ENCODE measurements at places on chromosomes 13 and 19. TPM values are rescaled to one million over a fixed set of nuclear protein-coding genes. Genes with fewer than 3 reads are reported as not detected.

Gene ZNF135
- polyA plus RNA-seq: 3.4 TPM

Gene DCT
- not detected for polyA plus RNA-seq

Gene OVOL3
- not detected for polyA plus RNA-seq

Gene SYNGR4
- not detected for polyA plus RNA-seq

GRCh38 chr13:41565216-41565615 is 107.9 kb downstream of the RGCC start:
- DNase-seq: no peak

DNA sequence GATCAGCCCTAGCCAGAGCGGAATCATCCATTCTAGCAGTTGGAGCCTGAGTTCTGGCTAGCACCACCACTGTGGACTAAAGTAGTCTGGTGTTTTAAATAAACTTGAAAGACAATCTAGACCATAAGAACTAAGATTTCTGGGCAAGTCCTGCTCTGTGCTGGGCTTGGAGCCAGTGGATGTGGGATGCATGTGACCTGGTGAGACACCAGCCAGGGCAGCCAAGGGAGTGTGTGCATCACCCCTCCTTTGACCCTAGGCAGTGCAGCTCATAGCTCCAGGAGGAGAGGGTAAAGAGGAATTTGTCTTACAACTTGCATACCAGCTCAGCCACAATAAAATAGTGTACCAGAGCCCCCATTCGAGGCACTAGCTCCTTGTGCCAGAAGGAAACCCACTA is 21.0 kb downstream of the ITGBL1 start:
- DNase-seq: no peak

DNA sequence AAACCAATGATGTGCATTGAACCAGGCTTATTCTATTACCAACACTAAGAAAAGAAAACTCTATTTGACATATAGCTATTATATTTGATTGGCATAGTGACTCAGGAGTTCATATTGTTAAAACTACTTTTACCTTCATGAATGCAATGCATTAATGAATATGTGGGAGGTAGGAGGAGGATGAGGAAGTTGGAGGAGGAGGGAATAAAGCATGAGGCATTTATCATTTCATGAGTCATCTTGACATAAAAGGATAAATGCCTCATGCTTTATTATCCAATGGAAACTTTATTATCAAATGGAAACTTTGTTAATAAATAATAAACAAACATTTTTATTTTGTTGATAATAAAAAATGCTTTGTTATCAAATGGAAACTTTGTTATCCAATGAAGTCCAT is 116.5 kb downstream of the SPRY2 start:
- peak; percentile 17 for DNase-seq

DNA sequence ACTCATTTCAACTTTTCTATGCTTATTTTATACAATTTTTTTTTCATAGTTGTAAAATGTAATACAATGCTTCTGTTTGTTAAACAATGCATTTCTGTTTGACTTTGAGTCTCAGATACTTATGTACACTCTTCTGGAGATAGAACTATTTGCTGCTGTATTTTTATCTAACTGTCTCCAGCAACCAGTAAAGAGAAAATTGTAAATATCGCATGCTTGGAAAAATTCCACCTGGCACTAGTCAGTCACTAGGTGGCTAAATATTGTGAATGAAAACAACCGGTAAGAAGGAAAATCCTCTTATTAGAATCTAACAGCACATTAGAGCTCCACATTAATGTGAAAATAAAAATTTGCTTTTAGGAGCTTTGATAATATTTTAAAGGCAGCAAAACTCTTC is 876.5 kb downstream of the PCDH9 start:
- DNase-seq: no peak

- DNase-seq: no peak
These were observed 86.1 kb downstream of the DHRS12 start for GRCh38 chr13:51717786-51718398.

DNA sequence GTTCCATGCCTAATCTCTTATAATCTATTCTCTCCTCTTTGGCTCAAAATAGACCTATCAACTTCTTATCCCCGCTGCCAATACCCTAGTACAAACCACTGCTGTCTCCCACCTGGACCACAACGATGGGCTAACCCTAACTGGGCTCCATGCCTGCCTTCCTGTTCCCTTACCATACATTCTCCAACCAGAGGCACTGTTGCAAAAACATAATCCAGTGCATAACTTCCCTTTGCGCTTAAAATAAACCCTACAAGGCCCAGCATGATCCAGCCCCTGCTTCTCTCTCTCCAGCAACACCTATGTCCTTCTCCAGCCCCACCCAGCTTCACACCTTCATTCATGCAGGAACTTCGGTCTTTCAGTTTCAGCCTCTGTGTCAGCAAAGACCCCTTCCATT is 27.4 kb upstream of the CEBPA start:
- no peak for DNase-seq

GRCh38 chr19:16936901-16937300 is 48.1 kb downstream of the F2RL3 start:
- DNase-seq: no peak

GRCh38 chr19:17512574-17512939 is 1.1 kb downstream of the PGLS start:
- no peak for DNase-seq

GRCh38 chr19:3970313-3970807 is 539 bp downstream of the DAPK3 start:
- DNase-seq: no peak
